ENCODE measurements at places on chromosomes 2 and 18.

GRCh38 chr2:68663371-68664156, 20.2 kb downstream of the PROKR1 start:
- DNase-seq = no peak

- DNase-seq = no peak
Measured at GRCh38 chr2:162782138-162782537, 56.4 kb downstream of the KCNH7 start.

GRCh38 chr2:193368615-193369014, 1173.9 kb upstream of the TMEFF2 start:
- DNase-seq = no peak

- no peak for DNase-seq
Measured at GRCh38 chr2:169562519-169562918, 11.1 kb downstream of the FASTKD1 start.

DNA sequence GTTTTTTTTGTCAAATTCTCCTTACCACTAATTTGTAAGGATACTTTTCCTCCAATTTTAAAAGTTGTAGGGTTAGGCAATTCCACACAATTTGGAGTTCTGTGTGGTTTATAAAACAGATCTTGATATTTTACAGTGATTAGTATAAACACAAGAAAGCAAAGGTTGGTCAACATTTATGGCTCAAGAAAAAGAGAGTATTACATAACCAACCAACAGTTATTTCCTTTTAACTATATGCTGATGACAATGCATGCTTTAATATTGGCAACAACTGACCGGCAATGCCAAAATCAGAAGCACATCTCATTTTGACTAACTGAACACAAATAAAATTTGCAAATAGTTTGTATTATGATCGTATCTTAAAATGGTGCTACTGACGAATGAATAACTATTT, 137.2 kb downstream of the CDH2 start:
- DNase-seq = no peak

All from endodermal cell (in vitro differentiated cells).